Vagina (tissue), 2 donors: ENCODE measurements at places on chromosomes 5 and 9. TPM values are rescaled to one million over a fixed set of nuclear protein-coding genes. Genes with fewer than 3 reads are reported as not detected.

Gene PCDHGA8
- 6.4 TPM for total RNA-seq

DNA sequence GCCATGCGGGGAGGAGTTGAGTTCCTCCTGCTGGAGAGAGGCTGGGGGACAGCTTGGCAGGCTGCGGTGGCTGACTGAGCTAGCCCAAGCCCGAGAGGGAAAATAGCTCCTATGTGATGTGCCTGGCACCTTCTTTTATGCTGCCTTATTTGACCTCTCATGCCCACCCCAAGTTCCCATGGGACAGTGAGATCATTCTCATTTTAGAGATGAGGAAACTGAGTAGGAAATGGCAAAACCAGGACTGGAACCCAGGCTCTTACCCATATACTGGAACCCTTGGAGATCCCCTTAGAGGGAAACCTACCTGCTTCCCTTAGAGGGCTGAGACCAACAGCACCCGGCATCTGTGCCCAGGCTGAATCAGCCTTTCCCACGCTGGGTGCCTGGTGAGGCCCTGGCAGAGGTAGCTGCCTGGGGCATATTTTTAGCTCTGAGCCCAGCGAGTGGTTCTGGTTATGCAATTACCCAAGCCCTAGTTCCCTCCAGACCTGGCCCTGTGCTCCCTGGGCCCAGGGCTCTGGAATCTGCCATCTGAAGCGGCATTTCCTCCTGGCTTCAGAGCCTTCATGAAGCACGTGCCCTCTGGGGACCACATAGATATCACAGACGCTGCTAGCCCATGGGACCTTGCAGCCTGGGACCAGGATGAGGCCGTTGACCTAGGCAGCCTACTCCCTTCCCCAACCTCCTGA is 23.6 kb downstream of the COL27A1 start:
- H3K36me3 ChIP-seq = no peaks in the 10 kb centered on the region
- peak overlapping the region; percentile 88 for H3K27ac ChIP-seq
- no peak overlapping the region for H3K4me3 ChIP-seq
- no peak for DNase-seq
- H3K4me1 ChIP-seq = peaks cover 84% of the 10 kb centered on the region

Gene FBN2
- total RNA-seq = 0.49 TPM

DNA sequence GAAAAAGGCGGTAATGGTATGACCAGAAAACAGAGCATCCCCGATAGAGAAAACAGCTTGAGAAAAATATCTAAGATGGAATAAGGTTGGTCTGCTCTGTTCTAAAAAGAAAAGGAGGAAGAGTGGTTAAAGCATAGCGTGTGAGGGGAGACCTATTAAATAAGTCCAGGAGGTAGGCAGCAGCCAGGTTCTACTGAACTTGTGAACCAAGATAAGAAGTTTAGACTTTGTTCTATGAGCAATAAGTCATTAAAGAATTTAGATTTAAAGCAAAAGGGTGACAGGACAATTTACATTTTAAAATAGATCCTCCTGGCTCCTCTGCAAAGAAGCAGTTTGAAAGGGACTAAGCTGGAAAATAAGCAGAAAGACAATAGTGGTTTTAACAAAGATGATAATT is 81.3 kb upstream of the COX7C start:
- H3K36me3 ChIP-seq = no peaks in the 10 kb centered on the region
- H3K4me3 ChIP-seq = no peak overlapping the region
- H3K4me1 ChIP-seq = no peaks in the 10 kb centered on the region
- H3K27ac ChIP-seq = no peak overlapping the region

- no peak for DNase-seq
- H3K4me3 ChIP-seq = peak overlapping the region; percentile 89
- H3K4me1 ChIP-seq = peaks cover 34% of the 10 kb centered on the region
- H3K27me3 ChIP-seq = no peaks in the 10 kb centered on the region
- H3K27ac ChIP-seq = peak overlapping the region; percentile 93
Measured at GRCh38 chr9:89606624-89607311, 2.0 kb downstream of the GADD45G start.

Gene FOXD4L3
- total RNA-seq = 0.49 TPM

GRCh38 chr5:44443172-44443571 is 54.0 kb upstream of the FGF10 start:
- no peak for DNase-seq
- H3K4me1 ChIP-seq = no peaks in the 10 kb centered on the region
- H3K27me3 ChIP-seq = no peaks in the 10 kb centered on the region
- H3K4me3 ChIP-seq = no peak overlapping the region
- no peaks in the 10 kb centered on the region for H3K36me3 ChIP-seq

GRCh38 chr5:154296525-154297159 is 106.1 kb downstream of the GALNT10 start:
- no peak overlapping the region for H3K4me3 ChIP-seq
- DNase-seq = peak; percentile 49
- H3K27ac ChIP-seq = no peak overlapping the region
- H3K27me3 ChIP-seq = no peaks in the 10 kb centered on the region
- H3K4me1 ChIP-seq = no peaks in the 10 kb centered on the region
- no peaks in the 10 kb centered on the region for H3K36me3 ChIP-seq

GRCh38 chr5:74556631-74557595 is 83.6 kb downstream of the ENC1 start:
- H3K36me3 ChIP-seq = no peaks in the 10 kb centered on the region
- H3K27ac ChIP-seq = no peak overlapping the region
- no peak overlapping the region for H3K4me3 ChIP-seq
- no peaks in the 10 kb centered on the region for H3K27me3 ChIP-seq

Gene PCDHGB4
- 10.3 TPM for total RNA-seq

GRCh38 chr9:121399883-121400607 is 30.0 kb upstream of the STOM start:
- no peaks in the 10 kb centered on the region for H3K27me3 ChIP-seq
- H3K36me3 ChIP-seq = no peaks in the 10 kb centered on the region
- no peak for DNase-seq
- peaks cover 6% of the 10 kb centered on the region for H3K4me1 ChIP-seq
- no peak overlapping the region for H3K27ac ChIP-seq
- H3K4me3 ChIP-seq = no peak overlapping the region

- no peaks in the 10 kb centered on the region for H3K27me3 ChIP-seq
- no peak overlapping the region for H3K27ac ChIP-seq
- peak; percentile 67 for DNase-seq
Measured at GRCh38 chr5:179232091-179232735, 113.0 kb downstream of the ADAMTS2 start.

DNA sequence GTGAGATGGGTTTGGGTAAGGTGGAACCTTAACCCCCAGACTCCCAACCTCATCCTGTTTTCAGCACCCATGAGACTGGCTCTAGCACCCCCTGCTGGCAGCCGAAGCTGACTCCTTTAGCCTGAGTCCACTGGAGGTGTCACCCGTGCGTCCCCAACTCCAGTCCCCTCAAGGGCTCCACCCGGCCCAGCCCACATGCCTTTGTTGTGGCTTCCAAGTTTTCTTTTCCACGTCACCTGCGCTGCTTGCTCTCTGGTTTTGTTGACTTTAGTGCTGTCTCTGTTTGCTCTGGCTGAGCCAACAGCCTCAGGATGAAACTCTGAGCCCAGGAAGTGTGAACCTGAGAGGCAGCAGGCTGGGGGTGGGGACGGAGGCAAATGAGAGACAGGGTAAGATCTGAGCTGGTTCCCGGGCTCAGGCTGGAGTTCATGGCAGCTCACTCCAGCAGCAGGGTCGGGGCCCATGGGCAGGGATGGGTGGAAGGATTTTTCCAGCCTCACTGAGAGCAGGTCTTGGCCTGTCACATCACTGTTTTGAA is 13.2 kb upstream of the AQP7 start:
- H3K27ac ChIP-seq = peak overlapping the region; percentile 31
- no peak overlapping the region for H3K4me3 ChIP-seq
- DNase-seq = no peak
- H3K36me3 ChIP-seq = no peaks in the 10 kb centered on the region

Gene LHX6
- total RNA-seq = 8.1 TPM

DNA sequence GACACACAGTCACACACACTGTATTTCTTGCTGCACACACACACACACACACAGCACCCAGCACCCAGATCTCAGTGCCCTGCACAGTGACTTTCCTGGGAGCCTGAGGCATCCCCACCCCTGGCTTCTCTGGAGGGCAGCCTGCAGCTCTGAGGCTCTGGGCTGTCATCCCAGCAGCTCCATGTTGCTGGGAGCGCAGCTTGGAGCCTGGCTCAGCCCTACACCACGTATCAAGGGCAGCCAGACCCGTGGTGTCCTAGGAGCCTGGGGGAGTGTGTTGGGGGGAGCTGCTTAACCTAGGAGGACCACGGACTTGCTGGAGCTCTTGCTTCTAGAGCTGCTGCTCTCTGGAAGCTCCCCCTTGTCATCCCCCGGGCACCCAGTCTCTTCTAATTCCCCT is 5.2 kb downstream of the IER5L start:
- H3K36me3 ChIP-seq = no peaks in the 10 kb centered on the region
- no peak overlapping the region for H3K4me3 ChIP-seq
- H3K27me3 ChIP-seq = no peaks in the 10 kb centered on the region
- H3K4me1 ChIP-seq = peaks cover 32% of the 10 kb centered on the region

DNA sequence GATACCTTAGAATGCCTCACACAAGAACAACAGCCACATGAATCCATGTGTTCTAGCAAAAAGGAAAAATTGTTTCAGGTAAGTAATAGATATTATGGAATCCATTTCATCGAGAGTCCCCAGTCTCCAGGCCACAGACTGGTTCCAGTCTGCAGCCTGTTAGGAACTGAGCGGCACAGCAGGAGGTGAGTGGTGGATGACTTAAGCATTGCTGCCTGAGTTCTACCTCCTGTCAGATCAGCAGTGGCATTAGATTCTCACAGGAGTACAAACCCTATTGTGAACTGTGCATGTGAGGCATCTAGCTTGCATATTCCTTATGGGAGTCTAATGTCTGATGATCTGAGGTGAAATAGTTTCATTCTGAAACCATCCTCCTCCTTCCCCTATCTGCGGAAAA is 207.0 kb downstream of the CSNK1G3 start:
- no peak for DNase-seq
- no peak overlapping the region for H3K27ac ChIP-seq
- H3K4me1 ChIP-seq = no peaks in the 10 kb centered on the region
- H3K36me3 ChIP-seq = no peaks in the 10 kb centered on the region

Gene DENND4C
- 92.3 TPM for total RNA-seq

Gene FAM200C
- 2.5 TPM for total RNA-seq
